Lower lobe of right lung (tissue), 2 donors: ENCODE measurements at places on chromosomes 7 and 10. TPM values are rescaled to one million over a fixed set of nuclear protein-coding genes. Genes with fewer than 3 reads are reported as not detected.

DNA sequence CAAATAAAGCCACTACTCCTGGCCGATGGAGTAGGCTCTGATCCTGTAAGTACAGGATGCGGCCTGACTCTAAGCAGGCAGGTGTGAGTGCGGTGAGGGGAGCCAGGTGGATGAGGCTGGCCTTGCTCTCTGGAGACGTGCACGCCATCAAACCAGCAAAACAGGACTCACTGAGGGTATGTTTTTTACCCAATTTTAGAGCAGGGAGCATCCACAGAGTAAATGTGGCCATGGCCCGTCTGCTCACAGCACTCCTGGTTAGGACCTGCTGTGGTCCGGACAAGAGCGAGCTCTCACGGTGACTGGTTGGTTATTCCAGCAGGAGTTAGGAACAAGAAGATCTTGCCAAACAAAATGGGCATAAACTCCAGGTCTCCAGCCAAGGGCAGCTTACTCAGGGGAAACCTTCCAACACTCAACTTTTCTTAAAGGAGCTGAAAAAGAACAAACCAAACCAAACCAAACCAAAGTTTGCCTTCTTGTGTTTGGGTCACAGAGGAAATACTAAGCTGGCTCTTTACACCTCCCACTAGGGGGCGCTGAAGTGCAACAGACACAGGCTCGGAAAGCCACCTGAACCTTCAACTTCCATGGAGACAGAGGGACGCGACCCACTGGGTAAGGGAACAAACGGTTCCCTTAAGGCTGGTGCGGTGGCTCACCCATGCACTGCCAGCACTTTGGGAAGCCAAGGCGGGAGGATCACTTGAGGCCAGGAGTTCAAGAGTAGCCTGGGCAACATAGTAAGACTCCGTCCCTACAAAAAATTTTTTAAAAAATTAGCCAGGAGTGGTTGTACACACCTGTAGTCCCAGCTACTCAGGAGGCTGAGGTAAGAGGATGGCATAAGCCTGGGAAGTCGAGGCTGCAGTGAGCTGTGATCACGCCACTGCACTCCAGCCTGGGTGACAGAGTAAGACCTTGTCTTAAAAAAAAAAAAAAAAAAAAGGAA, 122.4 kb downstream of the CLEC2L start:
- peak; percentile 77 for DNase-seq

The FRMD4A gene
- 64.8 TPM for total RNA-seq

The NRCAM gene
- 2.6 TPM for total RNA-seq

DNA sequence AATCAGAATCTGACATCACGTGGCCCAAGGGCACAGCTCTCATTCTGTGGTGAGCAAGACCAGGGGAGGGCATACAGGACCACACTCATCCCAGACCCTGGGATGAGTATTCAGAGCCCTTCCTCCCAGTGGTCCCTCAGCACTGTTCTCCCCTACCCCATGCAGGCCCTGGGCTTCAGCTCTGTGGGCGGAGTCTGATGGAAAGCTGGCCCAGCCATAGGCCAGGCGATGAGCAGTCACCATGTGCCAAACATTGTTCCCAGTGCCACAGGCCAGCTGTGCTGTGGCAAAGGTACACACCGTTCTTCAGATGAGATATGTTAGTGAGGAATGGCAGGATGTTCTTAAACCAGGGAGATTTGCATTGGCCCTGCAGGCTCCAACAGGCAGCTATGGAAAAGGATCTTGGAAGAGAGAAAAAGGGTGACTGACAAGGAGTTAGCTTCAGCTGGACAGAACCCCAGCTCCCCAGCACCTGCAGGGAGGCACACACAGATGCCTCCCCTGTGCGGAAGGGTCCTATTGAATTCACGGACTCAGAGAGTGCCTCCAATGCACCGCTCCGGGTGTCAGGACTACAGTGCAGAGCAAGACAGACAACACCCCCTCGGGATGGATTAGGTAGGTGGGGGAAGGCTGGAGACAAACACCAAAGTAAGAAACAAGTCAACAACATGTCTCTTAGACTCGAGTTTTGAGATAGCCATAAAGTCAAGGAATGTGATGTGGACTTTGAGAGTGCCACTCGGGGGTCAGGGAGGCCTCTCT, 596.0 kb upstream of the MGMT start:
- no peak for DNase-seq

GRCh38 chr10:52030051-52030790, 283.9 kb upstream of the DKK1 start:
- no peak for DNase-seq

GRCh38 chr10:614790-615582, 74.5 kb downstream of the DIP2C start:
- DNase-seq = peak; percentile 35

DNA sequence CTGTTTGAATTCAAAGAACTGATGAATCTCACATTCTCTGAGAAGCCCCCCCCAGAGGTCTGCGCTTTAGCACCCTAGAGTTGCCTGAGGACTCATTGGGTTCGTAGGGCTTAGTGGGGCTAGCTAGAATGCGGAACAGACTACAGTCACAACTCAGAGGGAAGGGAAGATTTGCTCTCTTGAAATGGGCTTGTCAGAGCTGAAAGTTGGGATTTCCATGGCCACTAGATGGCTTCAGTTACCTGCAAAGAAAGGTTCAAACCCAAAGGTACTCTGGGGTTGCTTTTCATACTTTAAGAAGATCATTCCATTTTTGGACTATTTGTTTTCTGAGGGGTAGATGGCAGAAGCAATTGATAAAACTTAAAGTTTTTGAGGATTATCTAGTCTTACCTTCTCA, 205.0 kb downstream of the BBS9 start:
- DNase-seq = no peak

The FAM24B gene
- total RNA-seq = 3.8 TPM

GRCh38 chr10:132591166-132591971, 53.8 kb downstream of the INPP5A start:
- no peak for DNase-seq
